Cardiac septum (tissue), 1 donor: ENCODE measurements at places on chromosomes 5 and 9.

DNA sequence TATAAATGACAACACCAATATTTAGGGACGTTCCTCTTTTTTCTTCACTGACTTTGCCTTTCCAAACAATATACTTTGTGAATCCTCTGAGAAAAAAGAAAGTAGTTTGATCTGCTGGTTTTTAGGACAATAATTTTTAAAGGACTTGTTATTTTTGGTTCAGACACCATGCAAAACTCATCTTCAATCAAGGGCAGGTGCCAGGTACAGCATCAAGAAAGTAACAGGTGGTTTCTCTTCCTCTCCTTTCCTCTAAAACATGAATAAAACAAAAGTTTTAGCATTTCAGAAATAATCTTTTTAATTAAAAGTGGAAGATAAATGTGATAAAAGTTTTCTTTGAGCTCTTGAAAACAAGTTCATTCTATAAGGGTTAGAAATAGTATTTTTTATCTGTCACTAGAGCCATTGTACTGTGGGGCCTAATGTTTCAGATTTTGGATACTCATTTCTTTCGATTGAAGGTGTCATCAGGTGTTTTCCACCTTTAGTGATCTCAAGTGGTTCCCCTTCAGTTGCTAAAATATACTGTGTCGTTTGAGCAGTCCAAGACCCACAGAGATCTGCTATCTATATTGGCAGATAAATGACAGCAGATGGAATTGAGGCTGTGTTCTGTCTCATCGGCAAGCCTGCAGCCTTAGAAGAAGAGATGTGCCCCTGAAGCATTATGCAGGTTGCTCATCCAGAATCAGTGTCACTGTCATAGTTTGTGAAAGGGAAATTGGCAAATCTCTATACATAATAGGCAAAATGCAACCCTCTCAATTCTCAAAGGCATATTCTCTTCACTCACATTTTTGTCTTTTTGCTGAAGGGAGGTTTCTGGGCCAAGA lies 499.7 kb downstream of the PDE4D start:
- DNase-seq, result no peak

DNA sequence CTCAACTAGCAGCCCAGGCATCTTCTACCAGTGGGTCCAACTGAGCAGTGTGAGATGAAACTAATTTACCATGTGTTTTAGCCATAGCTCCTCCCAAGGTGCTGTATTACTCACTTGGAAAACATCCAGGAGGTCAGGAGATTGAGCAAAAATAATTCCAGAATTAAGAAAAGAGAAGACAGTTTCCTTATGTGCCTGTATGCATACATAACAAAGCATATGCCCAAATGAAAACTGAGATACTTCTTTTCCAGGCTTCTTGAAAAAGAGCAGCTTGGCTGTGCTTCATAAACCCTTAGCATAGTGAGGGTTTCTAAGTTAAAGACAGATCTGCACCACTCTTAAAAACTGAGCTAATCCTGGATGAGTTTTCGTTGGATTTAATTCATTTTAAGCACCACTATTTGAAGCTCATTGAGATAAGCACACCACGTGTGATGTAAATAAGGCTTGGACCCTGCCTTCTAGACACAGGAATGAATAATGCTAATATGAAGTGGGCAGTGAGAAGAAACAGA lies 119.4 kb downstream of the ADAMTS12 start:
- no peak for DNase-seq

- DNase-seq, result no peak
Measured at GRCh38 chr5:145936401-145937131, at the start of gene SH3RF2. SH3RF2 (plus strand) TSS chr5:145936578; CDS start chr5:145937929, 1,351 bp downstream.

- DNase-seq, result no peak
Measured at GRCh38 chr5:95530416-95530815, 24.4 kb downstream of the SKIC3 start.

GRCh38 chr5:160231783-160232342 lies 2.6 kb downstream of the FABP6 start:
- no peak for DNase-seq

GRCh38 chr9:128097543-128098296 lies 29.7 kb downstream of the SLC25A25 start:
- DNase-seq, result no peak

DNA sequence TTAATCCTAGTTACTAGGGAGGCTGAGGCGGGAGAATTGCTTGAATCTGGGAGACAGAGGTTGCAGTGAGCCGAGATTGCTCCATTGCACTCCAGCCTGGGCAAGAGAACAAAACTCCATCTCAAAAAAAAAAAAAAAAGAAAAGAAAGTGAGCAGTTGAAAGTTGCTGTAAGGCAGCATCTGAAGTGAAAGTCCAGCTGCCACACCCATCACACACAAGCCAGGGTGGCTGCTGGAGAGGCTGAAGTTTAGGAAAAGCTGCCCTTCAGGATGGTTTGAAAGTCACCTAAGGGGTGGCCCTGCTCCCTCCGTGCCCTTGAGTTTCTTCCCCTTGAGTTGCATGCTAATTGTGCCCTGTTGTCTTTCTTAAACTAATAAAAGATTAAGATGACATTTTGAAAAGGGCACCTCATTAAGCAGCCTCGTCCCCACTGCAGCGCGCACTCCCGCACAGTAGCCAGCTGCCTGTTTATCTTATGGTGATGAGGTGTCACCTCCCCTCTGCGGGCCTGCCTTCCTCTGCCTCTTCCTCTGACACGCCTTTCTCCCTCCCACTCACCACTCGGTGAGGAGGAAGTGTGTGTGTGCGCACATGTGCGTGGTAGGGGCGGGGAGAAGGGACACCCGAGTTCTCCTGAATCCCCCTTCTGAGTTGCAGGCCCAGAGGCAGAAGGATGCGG lies 104.2 kb upstream of the PANK3 start:
- no peak for DNase-seq

DNA sequence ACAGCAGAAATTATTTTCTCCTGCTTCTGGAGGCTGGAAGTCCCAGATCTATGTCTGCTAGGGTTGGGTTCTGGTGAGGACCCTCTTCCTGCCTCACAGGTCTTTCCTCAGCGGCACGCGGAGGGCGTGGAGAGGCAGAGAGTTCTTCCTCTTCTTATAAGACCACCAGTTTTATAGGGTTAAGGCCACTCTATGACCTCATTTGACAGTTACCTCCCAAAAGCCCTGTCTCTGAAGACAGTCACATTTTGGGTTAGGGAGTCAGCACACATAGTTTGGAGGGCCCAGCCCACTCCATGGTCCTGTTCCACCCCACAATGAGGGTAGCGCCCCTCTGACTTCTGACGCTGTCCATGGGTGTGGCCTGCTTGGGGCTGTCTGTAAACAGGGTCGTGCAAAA lies 46.7 kb downstream of the TRIP13 start:
- DNase-seq, result peak; percentile 29

GRCh38 chr5:143217065-143217803 lies 186.3 kb downstream of the NR3C1 start:
- no peak for DNase-seq

DNA sequence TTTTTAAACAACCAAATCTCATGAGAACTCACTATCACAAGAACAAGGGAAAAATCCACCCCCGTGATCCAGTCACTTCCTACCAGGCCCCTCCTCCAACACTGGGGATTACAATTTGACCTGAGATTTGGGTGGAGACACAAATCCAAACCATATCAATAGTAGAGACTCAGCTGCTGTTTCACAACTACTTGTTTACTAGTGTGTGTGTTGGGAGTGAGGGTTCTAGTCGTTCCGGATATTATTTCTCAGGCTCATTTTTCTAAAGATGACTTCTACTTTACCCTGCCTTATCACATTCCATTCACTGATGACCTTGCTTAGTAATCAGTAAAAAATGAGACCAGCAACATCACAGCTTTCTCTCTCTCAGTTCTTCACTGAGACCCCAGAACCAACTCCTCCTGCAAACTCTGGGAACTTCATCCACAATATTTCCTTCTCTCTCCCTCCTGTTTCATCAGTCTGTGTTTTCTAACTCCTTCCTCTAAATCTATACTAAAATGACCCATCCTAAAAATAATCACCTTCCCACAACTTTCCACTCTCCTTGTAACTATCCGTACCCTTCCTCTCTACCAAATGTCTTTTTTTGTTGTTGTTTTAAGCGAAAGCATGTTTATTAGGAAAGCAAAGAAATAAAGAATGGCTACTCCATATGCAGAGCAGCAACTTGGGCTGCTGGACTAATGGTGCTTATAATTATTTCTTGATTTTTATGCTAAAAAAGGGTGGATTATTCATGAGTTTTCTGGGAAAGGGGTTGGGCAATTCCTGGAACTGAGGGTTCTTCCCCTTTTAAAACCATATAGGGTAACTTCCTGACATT lies 121.5 kb upstream of the SPRY4 start:
- DNase-seq, result no peak

- no peak for DNase-seq
Measured at GRCh38 chr9:3887786-3888496, 362.1 kb upstream of the RFX3 start.

GRCh38 chr5:116947691-116948528 lies 373.3 kb upstream of the SEMA6A start:
- DNase-seq, result peak; percentile 81

DNA sequence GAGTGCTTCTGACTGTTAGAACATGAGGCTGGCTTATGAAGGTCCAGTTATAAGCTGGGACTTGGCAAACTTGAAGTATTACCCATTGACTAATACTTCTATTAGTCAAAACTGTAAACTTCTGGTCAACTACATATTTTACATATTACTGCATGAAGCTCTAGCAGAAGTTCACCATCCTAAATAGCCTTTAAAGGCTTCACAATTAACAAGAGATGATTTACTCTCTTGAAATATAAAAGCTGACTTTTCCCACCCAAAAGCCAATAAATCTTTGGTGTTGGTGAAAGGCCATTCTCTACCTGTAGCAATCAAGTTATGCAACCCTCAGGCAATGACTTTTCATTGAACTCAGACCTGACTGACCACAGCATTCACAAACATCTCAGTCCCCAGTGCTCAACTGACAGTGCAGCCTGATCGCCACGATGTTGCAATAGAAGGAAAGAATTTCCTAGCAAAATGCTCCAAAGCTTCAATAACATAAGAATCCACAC lies 345.6 kb downstream of the EBF1 start:
- no peak for DNase-seq

DNA sequence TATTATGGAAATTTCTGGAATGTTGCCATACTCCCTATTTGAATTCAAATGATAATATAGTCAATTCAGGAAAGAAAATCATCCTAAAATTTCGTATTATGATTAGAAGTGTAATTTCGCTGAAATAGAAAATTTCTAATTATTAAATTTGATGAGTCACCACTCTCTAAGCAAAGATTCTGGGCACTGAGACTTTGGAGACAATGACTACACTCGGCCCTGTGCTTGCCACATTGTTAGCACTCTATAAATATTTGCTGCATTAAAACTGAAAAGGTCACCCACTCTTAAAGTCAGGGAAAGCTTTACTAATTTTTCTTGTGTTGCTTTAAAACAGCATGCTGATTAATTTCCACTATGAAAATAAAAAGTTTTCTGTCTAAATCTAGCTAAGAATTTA lies 240.3 kb downstream of the TLE4 start:
- no peak for DNase-seq

GRCh38 chr9:137244486-137245449 lies 3.7 kb downstream of the TUBB4B start:
- DNase-seq, result no peak

DNA sequence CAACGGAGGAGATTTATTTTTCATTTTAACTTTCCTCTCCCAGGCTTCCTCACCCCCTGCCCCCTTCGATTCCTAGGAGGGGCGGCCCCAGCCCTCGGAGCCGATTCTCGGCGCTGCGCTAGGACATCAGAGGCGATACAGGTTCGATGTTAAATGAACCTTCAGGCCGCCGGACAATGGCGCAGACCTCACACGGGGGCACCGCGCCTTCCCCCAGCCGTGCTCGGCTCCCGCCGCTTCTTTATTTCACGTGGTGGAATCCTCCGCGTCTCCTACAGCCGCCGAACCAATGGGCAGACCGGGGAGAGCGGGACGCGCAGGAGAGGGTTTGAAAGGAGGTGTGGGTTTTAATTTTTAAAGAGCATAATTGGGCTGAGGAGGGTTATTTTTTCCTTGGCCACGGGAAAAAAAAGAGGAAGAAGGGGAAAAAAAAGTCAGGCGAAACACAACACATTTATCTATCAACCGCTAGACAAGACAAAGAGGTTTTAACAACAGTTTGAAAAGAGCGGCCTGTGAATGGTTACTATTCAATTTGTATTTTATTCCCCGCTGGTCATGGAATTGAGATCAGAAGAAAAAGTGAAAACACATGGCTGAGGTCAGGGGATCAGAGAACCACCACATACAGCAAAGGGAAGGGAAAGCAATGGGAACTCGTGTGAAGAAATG lies 126.8 kb downstream of the TMEM174 start:
- DNase-seq, result no peak

DNA sequence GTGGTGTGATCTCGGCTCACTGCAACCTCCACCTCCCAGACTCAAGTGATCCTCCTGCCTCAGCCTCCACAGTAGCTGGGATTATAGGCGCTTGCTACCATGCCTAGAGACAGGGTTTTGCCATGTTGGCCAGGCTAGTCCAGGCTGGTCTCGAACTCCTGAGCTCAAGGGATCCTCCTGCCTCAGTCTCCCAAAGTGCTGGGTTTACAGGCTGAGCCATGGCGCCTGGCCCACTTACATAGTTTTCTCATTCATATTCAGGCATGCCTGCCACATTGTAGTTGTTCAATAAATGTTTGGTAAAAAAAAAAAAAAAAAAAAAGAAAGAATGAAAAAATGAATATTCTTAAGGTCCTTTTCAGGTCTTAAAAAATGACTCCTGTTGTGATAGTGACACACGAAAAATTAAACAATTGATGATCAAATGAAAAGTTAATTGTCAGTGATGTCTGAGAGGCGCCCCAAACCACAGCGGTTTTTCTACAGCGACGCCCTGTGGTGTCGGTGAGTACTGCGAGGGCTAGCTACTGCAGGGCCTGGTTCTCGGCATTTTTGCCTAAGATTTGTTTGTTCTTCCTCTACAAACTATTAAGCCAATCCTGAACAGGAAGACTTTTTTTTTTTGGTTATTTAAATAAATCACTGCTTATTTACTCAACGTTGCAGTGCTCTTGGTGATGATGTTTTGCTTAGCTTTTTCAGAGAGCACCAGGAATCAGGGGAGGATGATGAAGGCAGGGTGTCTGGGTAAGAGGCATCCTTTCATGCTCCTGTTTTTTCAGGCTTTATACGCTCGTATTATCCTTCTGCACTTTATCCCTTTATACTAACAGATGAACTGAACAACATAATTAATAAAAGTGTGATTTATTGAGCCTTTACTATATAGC lies 67.0 kb upstream of the DPYSL3 start:
- DNase-seq, result no peak

- no peak for DNase-seq
Measured at GRCh38 chr9:35867538-35867937, 2.7 kb downstream of the OR13J1 start.

DNA sequence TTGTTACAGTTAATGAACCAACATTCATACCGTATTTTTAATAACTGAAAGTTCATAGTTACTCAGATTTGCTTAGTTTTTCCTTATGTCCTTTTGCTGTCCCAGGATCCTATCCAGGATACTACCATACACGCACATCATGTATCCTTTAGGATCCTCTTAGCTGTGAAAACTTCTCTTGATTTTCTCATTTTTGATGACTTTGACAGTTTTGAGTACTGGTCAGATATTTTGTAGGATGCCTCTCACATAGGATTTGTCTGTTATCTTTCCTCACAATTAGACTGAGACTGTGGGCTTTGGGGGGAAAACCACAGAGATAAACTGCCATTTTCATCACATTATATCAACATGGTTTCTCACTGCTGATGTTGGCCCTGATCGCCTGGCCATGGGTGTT lies 491.3 kb upstream of the TRPC7 start:
- DNase-seq, result no peak
